ENCODE measurements at places on chromosomes 6 and 20.

- no peak for DNase-seq
Observed at GRCh38 chr6:20208687-20209378, 3.4 kb downstream of the MBOAT1 start.

- no peak for DNase-seq
Observed at GRCh38 chr6:100923481-100924165, 42.5 kb upstream of the ASCC3 start.

DNA sequence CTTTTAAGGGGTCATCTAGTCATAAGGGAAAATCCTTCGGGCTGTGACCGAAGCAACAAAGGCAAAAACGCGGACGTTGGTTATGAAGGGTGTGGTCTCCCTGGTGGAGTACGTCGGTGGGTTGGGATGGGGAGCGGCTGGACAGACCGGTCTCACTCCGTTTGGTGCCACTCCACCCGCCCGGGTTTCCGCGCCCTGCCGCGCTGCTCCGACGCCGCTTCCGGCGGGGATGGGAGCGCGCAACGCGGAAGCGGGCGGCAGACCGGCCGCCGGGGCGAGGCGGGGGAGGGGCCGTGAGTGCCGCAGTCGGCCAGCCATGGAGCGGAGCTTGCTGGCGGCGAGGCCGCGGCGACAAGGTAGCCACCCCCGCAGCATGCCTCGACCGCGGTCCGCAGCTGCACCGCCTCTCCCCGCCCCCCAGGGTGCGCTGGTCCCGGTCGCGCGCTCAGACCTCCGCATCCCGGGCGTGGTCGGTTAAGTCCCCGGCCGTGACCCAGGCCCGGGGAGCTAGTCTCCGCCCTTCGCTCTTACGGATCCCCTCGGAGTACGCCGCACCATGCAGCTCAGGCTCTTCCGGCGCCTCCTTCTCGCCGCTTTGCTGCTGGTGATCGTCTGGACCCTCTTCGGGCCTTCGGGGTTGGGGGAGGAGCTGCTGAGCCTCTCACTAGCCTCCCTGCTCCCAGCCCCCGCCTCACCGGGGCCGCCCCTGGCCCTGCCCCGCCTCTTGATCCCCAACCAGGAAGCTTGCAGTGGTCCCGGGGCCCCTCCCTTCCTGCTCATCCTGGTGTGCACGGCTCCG is at the start of gene B3GALT4:
B3GALT4 (plus strand) TSS at position 260 of the 799 bp plus-strand sequence; CDS start at position 557, 297 bp downstream.
- DNase-seq, result peak; percentile 48

- no peak for DNase-seq
Observed at GRCh38 chr6:149471801-149472200, 13.0 kb downstream of the ZC3H12D start.

- no peak for DNase-seq
Observed at GRCh38 chr6:110188791-110189190, 8.6 kb downstream of the CDC40 start.

GRCh38 chr6:150184850-150185731 is 42.2 kb downstream of the PPP1R14C start:
- no peak for DNase-seq

Data from activated CD4-positive, alpha-beta T cell treated with anti-CD3 and anti-CD28 coated beads for 1 hour (primary cell).